ENCODE measurements at places on chromosomes 2 and 18. TPM values are rescaled to one million over a fixed set of nuclear protein-coding genes. Genes with fewer than 3 reads are reported as not detected.

OR6B2 gene
- not detected for total RNA-seq

TMEM17 gene
- total RNA-seq, result 1.3 TPM

ARID5A gene
- total RNA-seq, result 23.0 TPM

GKN1 gene
- total RNA-seq, result not detected

CDK5R2 gene
- not detected for total RNA-seq

FAM210A gene
- 9.7 TPM for total RNA-seq

M1AP gene
- 0.52 TPM for total RNA-seq

PDE1A gene
- total RNA-seq, result 0.11 TPM

SLC38A11 gene
- 0.52 TPM for total RNA-seq

TEX44 gene
- total RNA-seq, result not detected

ZNF396 gene
- 1.1 TPM for total RNA-seq

HJURP gene
- total RNA-seq, result 1.2 TPM

LBX2 gene
- total RNA-seq, result not detected

POU3F3 gene
- total RNA-seq, result 3.5 TPM

GPR75 gene
- 6.3 TPM for total RNA-seq

OTOS gene
- not detected for total RNA-seq

RANBP2 gene
- total RNA-seq, result 60.3 TPM

PPP3R1 gene
- 31.0 TPM for total RNA-seq

CDK15 gene
- 0.91 TPM for total RNA-seq

SERPINB2 gene
- total RNA-seq, result 89.9 TPM

ANKRD30BL gene
- not detected for total RNA-seq

TTR gene
- not detected for total RNA-seq

COBLL1 gene
- total RNA-seq, result 43.2 TPM

UPP2 gene
- total RNA-seq, result not detected

FEV gene
- total RNA-seq, result not detected

APOB gene
- 2.2 TPM for total RNA-seq

PROKR1 gene
- total RNA-seq, result 0.19 TPM

FAM168B gene
- 87.8 TPM for total RNA-seq

DSEL gene
- 6.3 TPM for total RNA-seq

TRAPPC8 gene
- 54.6 TPM for total RNA-seq

HOXD3 gene
- total RNA-seq, result 1.7 TPM

AKAIN1 gene
- total RNA-seq, result not detected

PPM1G gene
- 49.8 TPM for total RNA-seq

IL36A gene
- total RNA-seq, result not detected

CNGA3 gene
- not detected for total RNA-seq

PRKCE gene
- total RNA-seq, result 6.4 TPM

ZNF638 gene
- total RNA-seq, result 109 TPM

MRPL53 gene
- 70.0 TPM for total RNA-seq

CYP27C1 gene
- total RNA-seq, result 3.5 TPM

MYO1B gene
- total RNA-seq, result 46.2 TPM

IL36RN gene
- total RNA-seq, result 94.8 TPM

GPR35 gene
- total RNA-seq, result 2.3 TPM

UGT1A8 gene
- total RNA-seq, result not detected

SNRNP27 gene
- total RNA-seq, result 82.3 TPM

STPG4 gene
- total RNA-seq, result 1.4 TPM

ANKRD23 gene
- total RNA-seq, result 4.9 TPM

PCARE gene
- 0.02 TPM for total RNA-seq

CFAP65 gene
- total RNA-seq, result not detected

SCN7A gene
- 2.1 TPM for total RNA-seq

All from lower leg skin (tissue), 4 donors.